ENCODE measurements at places on chromosomes 7 and 10. TPM values are rescaled to one million over a fixed set of nuclear protein-coding genes. Genes with fewer than 3 reads are reported as not detected.
A peak's percentile ranks its signal among the peaks of the same experiment; 100 is the strongest.

DNA sequence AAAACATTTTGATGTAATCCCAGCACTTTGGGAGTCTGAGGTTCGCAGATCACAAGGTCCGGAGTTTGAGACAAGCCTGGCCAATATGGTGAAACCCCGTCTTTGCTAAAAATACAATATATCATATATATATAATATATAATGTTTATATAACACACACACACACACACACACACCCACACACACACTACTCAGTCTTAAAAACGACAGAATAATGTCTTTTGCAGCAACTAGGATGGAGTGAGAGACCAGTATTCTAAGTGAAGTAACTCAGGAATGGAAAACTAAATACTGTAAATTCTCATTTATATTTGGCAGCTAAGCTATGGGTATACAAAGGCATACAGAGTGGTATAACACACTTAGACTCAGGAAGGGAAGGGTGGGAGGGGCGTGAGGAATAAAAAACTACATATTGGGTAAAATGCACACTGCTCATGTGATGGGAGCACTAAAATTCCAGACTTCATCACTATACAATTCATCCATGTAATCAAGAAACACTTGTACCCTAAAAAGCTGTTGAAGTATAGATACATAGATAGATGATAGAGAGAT is 231.2 kb upstream of the SEMA3A start:
- no peak overlapping the region for H3K4me3 ChIP-seq
- no peaks in the 10 kb centered on the region for H3K27me3 ChIP-seq
- DNase-seq = no peak
- no peak overlapping the region for H3K27ac ChIP-seq
- no peaks in the 10 kb centered on the region for H3K4me1 ChIP-seq

DNA sequence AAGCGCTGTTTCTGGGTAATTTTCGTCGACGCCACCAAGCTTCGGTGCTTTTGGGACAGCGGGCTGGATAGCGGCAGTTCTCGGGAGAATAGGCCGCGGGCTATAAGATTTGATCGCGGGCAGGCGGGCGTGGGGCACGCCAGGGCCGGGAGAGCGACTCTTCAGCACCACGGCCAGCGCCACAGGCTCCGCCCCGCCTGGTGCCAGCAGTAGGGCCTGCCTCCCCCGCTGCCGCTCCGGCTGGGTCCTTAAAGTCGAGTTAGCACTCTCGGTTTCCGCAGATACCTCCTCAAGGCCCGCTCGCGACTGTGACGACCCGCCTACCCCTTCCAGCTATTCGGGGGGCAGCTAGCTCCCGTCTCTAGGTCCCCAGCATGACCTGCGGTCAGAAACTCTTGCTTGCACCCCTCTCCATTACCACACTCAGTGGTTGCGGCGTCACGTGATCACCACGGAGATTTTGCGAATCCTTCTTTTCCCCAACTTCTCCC is 9.4 kb downstream of the NXPH1 start:
- peak; percentile 53 for DNase-seq
- no peaks in the 10 kb centered on the region for H3K36me3 ChIP-seq
- H3K27ac ChIP-seq = no peak overlapping the region
- peaks cover 10% of the 10 kb centered on the region for H3K4me1 ChIP-seq

DNA sequence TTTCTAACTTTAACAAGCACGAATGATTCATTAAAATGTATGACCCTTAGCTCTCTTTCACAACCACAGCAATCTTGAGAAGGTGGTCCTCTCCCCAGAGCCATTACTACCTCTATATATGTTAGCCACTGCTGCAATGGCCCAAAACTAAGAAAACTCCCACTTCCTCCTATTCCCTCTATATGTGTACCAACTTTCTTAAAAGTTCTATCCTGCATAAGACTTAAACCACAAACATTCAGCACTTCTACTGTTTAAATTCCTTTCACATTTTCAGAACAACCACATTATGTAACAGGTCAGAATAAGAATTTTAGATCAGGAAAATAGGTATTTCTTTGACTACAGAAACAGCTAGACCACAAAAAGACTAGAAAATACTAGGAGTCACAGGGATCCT is 36.2 kb downstream of the WASL start:
- no peak for DNase-seq
- H3K27me3 ChIP-seq = no peaks in the 10 kb centered on the region
- H3K4me3 ChIP-seq = no peak overlapping the region

Gene KIF11
- 1.3 TPM for total RNA-seq

DNA sequence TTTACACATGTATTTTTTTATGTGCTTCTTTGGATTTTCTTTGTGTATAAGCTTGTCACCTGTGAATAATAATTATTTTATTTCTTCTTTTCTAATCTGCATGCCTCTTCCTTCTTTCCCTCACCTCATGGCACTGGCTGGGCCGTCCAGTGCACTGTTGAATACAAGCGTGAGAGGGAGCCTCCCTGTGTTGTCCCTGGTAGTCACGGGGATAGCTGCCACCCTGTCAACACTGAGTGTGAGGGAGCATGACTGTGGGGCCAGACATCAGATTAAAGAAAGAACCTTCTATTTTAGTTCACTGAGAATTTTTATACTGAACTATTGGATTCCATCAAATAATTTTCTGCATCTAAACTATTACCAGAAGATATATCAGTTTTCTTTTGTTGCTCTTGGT is 187.9 kb downstream of the CDC14C start:
- no peak overlapping the region for H3K27ac ChIP-seq
- DNase-seq = no peak
- H3K4me3 ChIP-seq = no peak overlapping the region
- no peaks in the 10 kb centered on the region for H3K4me1 ChIP-seq

DNA sequence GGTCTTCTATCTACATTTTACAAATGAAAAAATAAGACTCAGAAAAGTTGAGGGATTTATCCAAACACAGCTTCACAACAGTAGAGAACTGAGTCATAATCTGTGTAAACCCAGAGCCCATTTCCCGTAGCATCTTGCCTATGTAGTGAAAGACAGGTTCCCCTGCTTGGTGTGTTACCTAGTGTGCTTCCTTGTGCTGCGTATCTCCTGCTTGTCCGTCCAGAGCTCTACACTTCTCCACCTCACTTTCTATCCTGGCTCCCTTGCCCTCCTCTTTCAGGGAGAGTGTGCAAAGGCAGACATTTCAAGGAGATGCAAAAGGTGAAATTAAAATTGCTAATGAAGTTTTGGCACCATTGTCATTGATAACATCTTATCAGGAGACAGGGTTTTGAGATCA is 1.4 kb upstream of the ASNS start:
- DNase-seq = no peak
- no peak overlapping the region for H3K27ac ChIP-seq
- peaks cover 16% of the 10 kb centered on the region for H3K4me1 ChIP-seq
- no peaks in the 10 kb centered on the region for H3K27me3 ChIP-seq

Gene GNAT3
- total RNA-seq = not detected

DNA sequence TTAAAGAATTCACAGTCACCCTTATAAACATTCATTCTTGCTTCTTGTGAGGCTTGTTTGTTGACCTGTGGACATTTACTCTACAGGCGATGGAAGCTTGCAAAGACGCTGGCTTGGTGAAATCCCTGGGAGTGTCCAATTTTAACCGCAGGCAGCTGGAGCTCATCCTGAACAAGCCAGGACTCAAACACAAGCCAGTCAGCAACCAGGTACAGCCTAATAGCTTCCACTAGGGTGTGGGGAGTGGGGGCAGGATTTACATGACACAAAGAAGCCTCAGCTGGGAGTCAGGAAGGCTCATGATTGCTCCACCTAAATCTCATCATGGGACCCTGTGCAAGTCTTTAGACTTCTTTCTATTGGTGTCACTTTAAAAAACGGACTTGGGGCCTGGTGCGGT is 29.0 kb downstream of the AKR1D1 start:
- H3K27me3 ChIP-seq = no peaks in the 10 kb centered on the region
- no peak overlapping the region for H3K27ac ChIP-seq

- peaks cover 22% of the 10 kb centered on the region for H3K4me1 ChIP-seq
- H3K27me3 ChIP-seq = no peaks in the 10 kb centered on the region
- H3K27ac ChIP-seq = peak overlapping the region; percentile 96
- DNase-seq = peak; percentile 14
- H3K4me3 ChIP-seq = peak overlapping the region; percentile 60
Measured at GRCh38 chr7:148543-148931, 43.8 kb upstream of the FAM20C start.

DNA sequence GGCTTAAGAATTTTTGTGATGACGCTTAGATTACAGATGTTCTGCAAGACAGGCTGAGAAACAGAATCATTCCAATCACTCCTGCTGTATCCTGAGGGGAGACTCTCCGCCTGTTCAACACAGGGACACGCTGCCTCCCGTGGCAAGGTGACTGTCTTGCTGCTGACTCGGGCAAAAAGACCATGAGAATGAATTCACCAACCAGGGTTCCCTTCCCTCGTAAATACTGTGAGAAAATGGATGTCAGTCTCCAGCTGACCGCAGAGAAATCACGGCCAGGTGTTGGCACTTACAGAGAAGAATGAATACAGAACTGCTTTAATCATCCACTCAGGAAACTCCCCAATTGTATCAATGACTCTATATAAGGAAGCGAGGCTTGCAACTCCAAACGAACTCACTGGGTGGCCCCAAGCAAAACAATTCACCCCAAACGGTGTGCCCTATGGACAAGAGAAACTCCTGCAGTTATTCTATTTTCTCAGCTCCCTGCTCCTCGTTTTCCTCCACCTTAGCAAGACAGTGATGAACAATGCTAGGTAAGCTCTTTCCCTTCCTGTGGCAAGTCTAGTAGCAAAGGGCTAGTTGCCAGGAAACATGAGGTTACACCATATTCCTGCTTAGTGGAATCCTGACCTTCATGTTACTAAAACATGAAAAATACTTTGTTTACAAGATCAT is 22.8 kb downstream of the GNA12 start:
- H3K27ac ChIP-seq = no peak overlapping the region
- no peak overlapping the region for H3K4me3 ChIP-seq
- H3K4me1 ChIP-seq = peaks cover 14% of the 10 kb centered on the region
- no peak for DNase-seq
- H3K27me3 ChIP-seq = no peaks in the 10 kb centered on the region

GRCh38 chr7:135845415-135846075 is 96.9 kb upstream of the FAM180A start:
- no peaks in the 10 kb centered on the region for H3K27me3 ChIP-seq
- no peak overlapping the region for H3K4me3 ChIP-seq
- no peaks in the 10 kb centered on the region for H3K36me3 ChIP-seq
- H3K27ac ChIP-seq = no peak overlapping the region

DNA sequence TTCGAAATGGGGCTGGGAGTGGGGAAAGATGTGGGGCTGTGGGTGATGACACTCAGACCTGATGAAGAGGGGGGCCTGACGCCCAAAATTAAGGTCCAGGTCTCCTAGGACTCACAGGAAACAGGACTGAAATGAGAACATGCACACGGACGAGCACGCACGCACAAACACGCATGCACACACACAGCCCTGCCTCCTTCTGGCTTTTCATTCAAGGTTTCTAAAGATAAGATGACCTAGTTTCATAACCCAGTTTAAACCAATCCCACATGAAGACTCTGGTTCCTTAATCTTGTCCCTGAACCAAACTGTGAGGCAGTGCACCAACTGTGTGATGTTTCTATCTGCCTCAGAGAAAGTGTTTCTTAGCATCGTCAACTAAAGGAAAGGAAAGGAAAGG is 162.0 kb downstream of the DGKI start:
- H3K27ac ChIP-seq = no peak overlapping the region
- no peaks in the 10 kb centered on the region for H3K27me3 ChIP-seq
- no peaks in the 10 kb centered on the region for H3K36me3 ChIP-seq
- no peak overlapping the region for H3K4me3 ChIP-seq
- DNase-seq = no peak

Gene TWIST1
- total RNA-seq = not detected

DNA sequence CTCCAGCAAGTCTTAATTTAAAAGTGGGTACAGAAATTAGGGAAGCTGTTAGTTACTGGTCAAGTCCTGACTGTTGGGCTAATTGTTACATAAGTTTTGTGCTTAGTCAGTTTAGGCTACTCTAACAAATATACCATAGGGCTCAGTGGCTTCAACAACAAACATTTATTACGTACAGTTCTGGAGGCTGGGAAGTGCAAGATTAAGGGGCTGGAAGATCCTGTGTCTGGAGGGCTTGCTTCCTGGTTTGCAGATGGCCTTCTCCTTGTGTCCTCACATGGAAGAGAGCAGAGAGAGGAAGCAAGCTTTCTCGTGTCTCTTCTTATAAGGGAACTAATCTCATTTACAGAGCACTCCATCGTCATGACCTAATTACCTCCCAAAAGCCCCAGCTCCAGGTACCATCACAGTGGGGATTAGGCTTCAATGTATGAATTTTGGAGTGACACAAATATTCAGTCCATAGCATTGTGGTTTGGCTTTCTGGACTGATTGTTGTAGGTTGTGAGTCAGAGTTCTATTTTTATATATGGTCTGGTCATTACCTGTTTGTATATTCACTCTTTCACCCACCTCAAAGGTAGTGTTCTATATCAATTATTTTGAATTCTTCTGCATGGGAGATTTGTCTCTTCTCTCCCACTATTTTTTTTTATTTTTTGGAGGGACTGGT is 17.1 kb downstream of the ST7 start:
- DNase-seq = no peak
- H3K27me3 ChIP-seq = no peaks in the 10 kb centered on the region
- no peaks in the 10 kb centered on the region for H3K36me3 ChIP-seq
- H3K27ac ChIP-seq = no peak overlapping the region

Gene LIPM
- total RNA-seq = not detected

- H3K4me3 ChIP-seq = no peak overlapping the region
- H3K27me3 ChIP-seq = no peaks in the 10 kb centered on the region
Measured at GRCh38 chr7:36496576-36496975, 106.9 kb downstream of the ANLN start.

Gene DGKI
- total RNA-seq = not detected

- H3K27me3 ChIP-seq = no peaks in the 10 kb centered on the region
- H3K36me3 ChIP-seq = no peaks in the 10 kb centered on the region
Measured at GRCh38 chr7:574661-575395, 55.2 kb upstream of the PDGFA start.

GRCh38 chr7:152710153-152710442 is 34.2 kb upstream of the XRCC2 start:
- H3K27me3 ChIP-seq = no peaks in the 10 kb centered on the region
- no peak overlapping the region for H3K27ac ChIP-seq
- no peak overlapping the region for H3K4me3 ChIP-seq
- H3K4me1 ChIP-seq = no peaks in the 10 kb centered on the region
- no peaks in the 10 kb centered on the region for H3K36me3 ChIP-seq

GRCh38 chr10:4003348-4003973 is 218.5 kb upstream of the KLF6 start:
- no peak for DNase-seq
- H3K4me1 ChIP-seq = no peaks in the 10 kb centered on the region
- no peak overlapping the region for H3K4me3 ChIP-seq
- no peak overlapping the region for H3K27ac ChIP-seq
- H3K27me3 ChIP-seq = no peaks in the 10 kb centered on the region

Gene STEAP1B
- 0.31 TPM for total RNA-seq

Gene EGFR
- total RNA-seq = not detected

- no peaks in the 10 kb centered on the region for H3K36me3 ChIP-seq
- no peaks in the 10 kb centered on the region for H3K27me3 ChIP-seq
- H3K4me3 ChIP-seq = no peak overlapping the region
- no peak for DNase-seq
Measured at GRCh38 chr10:3010334-3010733, 57.0 kb upstream of the PFKP start.

Measured in natural killer cell (primary cell).